ENCODE measurements at places on chromosomes 7 and 10. TPM values are rescaled to one million over a fixed set of nuclear protein-coding genes. Genes with fewer than 3 reads are reported as not detected.

CTTNBP2 gene
- total RNA-seq = not detected

RELN gene
- not detected for total RNA-seq

NPC1L1 gene
- total RNA-seq = 0.08 TPM

CFAP69 gene
- total RNA-seq = not detected

BAIAP2L1 gene
- 0.61 TPM for total RNA-seq

EN2 gene
- total RNA-seq = not detected

LBX1 gene
- not detected for total RNA-seq

SFTPD gene
- not detected for total RNA-seq

MKX gene
- not detected for total RNA-seq

NEBL gene
- 0.17 TPM for total RNA-seq

GPRIN2 gene
- total RNA-seq = not detected

IKZF1 gene
- total RNA-seq = 300 TPM

MEOX2 gene
- total RNA-seq = not detected

DKK1 gene
- not detected for total RNA-seq

HIBADH gene
- total RNA-seq = 6.3 TPM

OAT gene
- total RNA-seq = 54.9 TPM

SBDS gene
- 474 TPM for total RNA-seq

BTBD16 gene
- not detected for total RNA-seq

DOCK4 gene
- total RNA-seq = 0.31 TPM

PVRIG gene
- 30.1 TPM for total RNA-seq

Measured in CD4-positive, alpha-beta T cell (primary cell).